ENCODE measurements at places on chromosomes 11 and 22.

GRCh38 chr22:47190276-47190956, 428.0 kb downstream of the TBC1D22A start:
- no peak for DNase-seq

DNA sequence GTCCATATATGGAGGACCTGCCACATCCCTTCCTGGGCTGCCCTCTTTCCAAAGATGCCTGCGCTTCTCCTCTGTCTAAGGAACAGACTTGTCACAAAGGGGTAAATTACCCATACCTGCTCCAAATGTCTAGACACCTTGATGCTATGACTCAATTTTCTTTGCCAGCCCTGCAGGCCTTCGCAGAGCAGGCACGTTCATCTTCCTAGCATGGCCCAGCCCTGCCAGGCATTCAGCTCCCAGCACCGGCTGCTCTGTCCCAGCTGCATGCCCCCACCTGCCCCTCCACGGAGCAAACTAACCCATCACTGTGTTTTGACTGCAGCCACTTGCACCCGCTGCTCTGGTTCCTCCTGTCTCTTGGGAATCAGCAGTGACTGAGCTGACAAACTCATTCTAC, 526.1 kb downstream of the MIAT start:
- DNase-seq, result no peak

DNA sequence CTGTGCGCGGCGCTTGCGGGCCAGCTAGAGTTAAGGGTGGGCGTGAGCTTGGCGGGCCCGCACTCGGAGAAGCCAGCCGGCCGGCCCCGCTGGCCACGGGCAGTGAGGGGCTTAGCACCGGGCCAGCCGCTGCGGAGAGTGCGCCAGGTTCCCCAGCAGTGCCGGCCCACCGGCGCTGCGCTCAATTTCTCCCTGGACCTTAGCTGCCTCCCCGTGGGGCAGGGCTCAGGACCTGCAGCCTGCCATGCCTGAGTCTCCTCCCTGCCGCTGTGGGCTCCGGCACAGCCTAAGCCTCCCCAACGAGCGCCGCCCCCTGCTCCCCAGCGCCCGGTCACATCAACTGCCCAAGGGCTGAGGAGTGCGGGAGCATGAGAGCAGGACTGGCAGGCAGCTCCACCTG, 5.2 kb upstream of the PES1 start:
- DNase-seq, result no peak

- no peak for DNase-seq
Observed at GRCh38 chr11:16239141-16240105, 116.9 kb downstream of the SOX6 start.

Measured in T-helper 2 cell (primary cell).